GM03348 (cell line): ENCODE measurements at places on chromosomes 13 and 19.

- no peak for DNase-seq
These were observed 258.5 kb downstream of the COG6 start for GRCh38 chr13:39913928-39914327.

DNA sequence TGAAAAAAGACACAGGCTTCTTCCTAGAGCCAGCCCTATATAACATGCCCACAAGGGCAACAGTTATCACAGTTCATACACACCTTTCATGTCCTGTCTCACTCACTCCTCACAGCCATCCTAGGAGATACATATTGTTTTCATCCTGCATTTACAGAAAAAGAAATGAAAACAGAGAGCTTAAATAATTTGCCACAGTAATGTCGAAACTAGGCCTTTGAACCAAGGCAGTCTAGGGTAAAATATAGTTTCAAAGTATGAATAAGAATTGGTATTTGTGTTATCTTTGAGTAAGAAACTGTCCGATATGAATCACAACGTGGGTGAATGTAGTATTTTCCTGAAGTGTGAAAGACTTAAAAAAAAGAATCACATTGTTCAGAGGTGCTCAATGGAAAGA is 26.8 kb downstream of the CLDN10 start:
- no peak for DNase-seq

GRCh38 chr19:17264641-17264979 is at the start of gene USHBP1:
USHBP1 (minus strand) TSS chr19:17264745; CDS start chr19:17264299, 446 bp downstream.
- DNase-seq, result no peak

GRCh38 chr19:7907122-7907521 is 3.4 kb downstream of the MAP2K7 start:
- DNase-seq, result no peak

DNA sequence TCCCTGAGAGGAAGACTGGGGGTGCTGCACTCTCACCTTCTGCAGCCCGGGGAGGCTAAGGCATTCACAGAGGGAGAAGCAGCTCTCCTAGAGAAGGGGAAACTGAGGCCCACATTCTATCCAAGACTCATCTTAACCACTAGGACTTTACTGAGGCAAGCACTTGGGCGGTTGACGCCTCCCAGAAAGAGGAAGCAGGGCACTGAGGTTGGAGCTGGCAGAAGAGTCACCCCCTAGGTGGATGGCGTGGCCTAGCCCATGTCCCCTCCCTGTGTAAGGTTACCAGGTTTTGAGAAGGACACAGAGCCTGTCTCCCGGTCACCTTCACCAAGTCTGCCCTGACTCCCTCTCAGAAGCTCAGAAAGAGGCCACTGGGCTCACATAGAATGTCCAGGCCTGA is 2.7 kb downstream of the S1PR2 start:
- no peak for DNase-seq

DNA sequence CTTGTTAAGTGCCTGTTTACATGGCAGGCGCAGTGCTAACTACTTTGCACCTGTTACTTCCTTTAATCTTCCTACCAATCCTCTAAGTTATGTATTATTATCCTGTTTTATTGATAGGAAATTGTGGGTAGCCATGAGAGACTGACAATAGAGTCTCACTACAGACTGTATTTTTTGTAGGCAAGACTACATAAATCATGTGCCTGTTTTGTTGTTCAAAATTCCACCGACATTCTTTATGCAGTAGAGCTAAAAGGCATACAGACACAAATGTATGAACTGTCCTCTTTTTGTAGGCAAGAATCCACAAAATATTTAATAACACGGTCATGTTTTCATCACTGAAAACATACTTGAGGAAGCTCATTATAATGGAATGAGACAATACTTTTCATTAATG is 205.5 kb downstream of the NALCN start:
- no peak for DNase-seq

DNA sequence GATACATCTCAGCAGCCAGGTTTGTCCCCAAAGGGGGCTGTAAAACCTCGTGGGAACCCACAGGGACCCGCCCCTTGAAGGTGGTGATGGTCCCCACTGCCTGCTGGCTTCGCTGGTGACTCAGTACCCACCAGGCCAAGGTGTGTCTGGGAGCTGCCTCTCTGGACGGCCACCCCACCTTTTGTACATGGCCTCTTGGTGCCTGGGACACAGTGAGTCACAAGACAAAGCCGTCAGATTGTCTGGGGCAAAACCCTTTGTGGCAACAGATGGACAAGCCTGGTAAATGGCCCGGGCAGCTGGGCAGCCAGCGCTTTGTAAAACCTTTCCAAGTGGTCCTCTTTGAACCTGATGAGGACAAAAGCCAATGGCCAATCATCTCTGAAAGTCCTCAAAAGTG is 27.9 kb upstream of the KLF2 start:
- DNase-seq, result no peak

GRCh38 chr13:110158226-110158625 is 148.7 kb downstream of the COL4A1 start:
- DNase-seq, result no peak

GRCh38 chr19:16943942-16944625 is 55.3 kb downstream of the F2RL3 start:
- DNase-seq, result no peak

- DNase-seq, result no peak
These were observed 12.0 kb downstream of the TIMM13 start for GRCh38 chr19:2415281-2415972.

GRCh38 chr13:24355103-24355502 is 45.7 kb downstream of the C1QTNF9 start:
- DNase-seq, result no peak
